ENCODE measurements at places on chromosomes 7 and 10.

- no peak for DNase-seq
Measured at GRCh38 chr7:30837581-30837980, 66.4 kb downstream of the MINDY4 start.

DNA sequence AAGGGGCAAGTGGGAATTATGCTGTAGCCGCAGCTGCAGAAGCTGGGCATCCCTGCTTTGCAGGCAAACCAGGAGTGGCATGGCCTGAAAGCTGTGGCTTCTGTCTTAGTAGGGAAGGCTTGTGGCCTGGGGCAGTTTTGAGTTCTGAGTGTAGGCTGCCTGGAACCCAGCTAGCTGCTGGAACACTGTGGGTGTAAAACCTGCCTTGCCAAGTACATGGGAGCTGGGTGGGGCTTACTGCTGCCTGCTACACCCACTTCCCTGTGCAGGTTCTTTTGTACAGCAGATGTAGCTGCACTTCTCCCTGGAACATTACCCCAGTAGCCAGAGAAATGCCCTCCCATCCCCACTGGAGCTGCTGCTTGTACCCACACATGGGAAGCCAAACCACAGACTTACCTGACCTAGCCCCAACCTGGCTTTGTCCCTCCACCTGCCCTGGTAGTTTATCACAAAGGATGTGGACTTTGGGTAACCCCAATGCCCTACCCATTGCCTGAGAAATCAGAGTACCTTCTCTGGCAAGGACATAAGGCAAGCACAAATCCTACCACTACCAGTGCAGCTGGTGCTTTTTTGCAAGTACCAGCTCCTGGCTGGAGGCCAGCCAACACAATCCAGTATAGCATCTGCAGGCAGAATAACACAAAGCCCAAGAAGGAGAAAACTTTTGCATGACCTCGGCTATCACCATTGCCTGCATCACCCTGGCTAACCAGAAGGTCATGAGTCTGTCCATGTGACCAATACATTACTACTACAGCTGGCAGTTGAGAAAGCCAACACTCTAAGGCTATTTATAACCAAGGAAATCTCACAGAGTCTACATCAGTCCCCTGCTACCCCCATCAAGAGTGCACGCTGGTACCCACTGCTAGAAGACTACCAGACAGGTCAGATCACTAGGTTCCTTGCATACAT lies 26.5 kb upstream of the PPP1R3A start:
- DNase-seq: no peak

- DNase-seq: no peak
Measured at GRCh38 chr7:151876899-151877777, at the start of gene PRKAG2. Gene PRKAG2, minus strand, starts transcription at chr7:151877115. Its CDS starts 495 bp downstream, at chr7:151876620.

- DNase-seq: no peak
Measured at GRCh38 chr10:59577984-59578383, 131.7 kb downstream of the SLC16A9 start.

DNA sequence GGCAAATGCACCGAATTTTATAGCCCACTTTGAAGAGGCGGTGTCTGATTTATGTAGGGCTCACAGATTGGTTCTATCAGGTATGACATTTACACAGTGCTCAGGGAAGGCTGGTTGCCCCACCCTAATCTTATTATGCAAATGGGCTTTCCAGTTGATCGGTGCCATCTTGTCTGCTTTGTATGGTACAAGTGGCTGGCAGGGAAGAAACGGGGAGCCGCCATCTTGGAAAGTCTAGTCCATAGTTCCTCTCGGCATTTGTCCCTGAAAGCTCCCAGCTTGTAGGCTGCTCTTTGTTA lies 36.6 kb downstream of the TMEM229A start:
- no peak for DNase-seq

- DNase-seq: no peak
Measured at GRCh38 chr7:102098986-102099385, 187.7 kb upstream of the SH2B2 start.

- DNase-seq: no peak
Measured at GRCh38 chr10:1654247-1654646, 83.1 kb downstream of the ADARB2 start.

GRCh38 chr7:7977774-7978173 lies 9.2 kb downstream of the GLCCI1 start:
- no peak for DNase-seq

- DNase-seq: no peak
Measured at GRCh38 chr10:78260141-78260540, 226.5 kb downstream of the RPS24 start.

DNA sequence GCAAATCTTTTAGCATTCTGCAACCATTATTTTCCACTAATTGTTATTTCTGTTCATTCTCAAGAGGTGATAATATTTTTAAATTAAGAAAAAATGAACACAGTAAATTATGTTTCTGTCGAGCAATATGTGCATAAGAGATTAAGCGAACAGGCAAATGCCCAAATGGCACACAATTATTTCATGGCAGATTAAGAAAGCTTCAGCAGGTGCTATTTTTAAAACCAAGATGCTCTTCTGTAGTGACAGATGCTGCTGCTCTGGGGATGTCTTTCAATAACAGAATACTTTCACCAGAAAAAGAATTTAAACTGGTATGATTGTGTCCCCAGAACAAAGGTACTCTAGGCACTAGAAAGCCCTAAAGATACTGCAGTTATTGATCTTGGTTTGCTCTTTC lies 412.7 kb upstream of the SORCS1 start:
- no peak for DNase-seq

DNA sequence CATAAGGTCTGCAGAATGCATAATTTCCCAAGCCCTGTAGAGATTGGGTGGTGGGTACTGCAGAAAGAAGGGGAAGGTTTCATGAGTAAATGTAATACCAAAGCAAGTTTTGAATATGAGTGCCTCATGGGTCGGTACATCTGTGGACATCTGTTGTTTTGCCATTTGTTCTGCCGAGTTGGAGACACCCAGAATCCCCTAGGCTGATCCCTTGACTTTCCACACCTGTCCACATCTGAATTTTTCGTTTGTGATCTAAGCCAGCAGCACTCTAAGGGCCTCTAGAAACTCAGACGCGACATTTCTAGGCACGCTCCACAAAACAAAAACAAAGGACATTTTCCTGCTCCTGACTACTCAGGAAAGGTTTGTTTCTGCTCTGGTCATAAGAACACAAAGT lies 11.7 kb upstream of the SLF2 start:
- no peak for DNase-seq

GRCh38 chr7:111357691-111358090 lies 204.6 kb downstream of the IMMP2L start:
- DNase-seq: no peak

GRCh38 chr10:36441557-36441956 lies 683.8 kb upstream of the ANKRD30A start:
- DNase-seq: no peak

DNA sequence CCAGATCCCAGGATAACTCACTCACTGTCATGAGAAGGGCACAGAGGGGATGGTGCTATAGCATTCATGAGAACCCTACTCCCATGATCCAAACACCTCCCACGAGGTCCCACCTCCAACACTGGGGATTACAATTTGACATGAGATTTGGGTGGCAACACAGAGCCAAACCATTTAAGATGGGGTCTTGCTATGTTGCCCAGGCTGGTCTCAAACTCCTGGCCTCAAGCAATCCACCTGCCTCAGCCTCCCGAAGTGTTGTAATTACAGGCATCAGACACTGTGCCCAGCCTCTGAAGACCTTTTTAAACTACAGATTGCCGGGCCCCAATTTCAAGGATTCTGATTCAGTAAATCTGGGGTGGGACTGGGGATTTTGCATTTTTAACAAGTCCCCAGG lies 98.5 kb downstream of the BAMBI start:
- no peak for DNase-seq

GRCh38 chr10:126321440-126321839 lies 66.8 kb downstream of the ADAM12 start:
- DNase-seq: no peak

DNA sequence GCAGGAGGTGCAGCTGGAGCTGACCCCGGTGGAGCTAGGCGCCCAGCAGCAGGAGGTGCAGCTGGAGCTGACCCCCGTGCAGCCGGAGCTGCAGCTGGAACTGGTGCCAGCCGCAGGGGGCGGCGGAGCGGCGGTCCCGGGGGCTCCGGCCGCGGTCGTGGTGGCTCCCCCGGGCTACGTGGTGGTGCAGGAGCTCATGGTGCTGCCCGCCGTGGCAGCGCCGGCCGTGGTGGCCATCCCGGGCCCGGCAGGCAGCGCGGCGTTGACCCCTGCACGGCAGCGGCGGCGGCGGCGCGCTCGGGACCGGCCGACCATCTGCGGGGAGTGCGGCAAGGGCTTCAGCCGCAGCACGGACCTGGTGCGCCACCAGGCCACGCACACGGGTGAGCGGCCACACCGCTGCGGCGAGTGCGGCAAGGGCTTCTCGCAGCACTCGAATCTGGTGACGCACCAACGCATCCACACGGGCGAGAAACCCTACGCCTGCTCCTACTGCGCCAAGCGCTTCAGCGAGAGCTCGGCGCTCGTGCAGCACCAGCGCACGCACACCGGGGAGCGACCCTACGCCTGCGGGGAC lies 6.8 kb downstream of the ZNF853 start:
- no peak for DNase-seq

GRCh38 chr10:6416892-6417512 lies 163.1 kb downstream of the PRKCQ start:
- DNase-seq: no peak

DNA sequence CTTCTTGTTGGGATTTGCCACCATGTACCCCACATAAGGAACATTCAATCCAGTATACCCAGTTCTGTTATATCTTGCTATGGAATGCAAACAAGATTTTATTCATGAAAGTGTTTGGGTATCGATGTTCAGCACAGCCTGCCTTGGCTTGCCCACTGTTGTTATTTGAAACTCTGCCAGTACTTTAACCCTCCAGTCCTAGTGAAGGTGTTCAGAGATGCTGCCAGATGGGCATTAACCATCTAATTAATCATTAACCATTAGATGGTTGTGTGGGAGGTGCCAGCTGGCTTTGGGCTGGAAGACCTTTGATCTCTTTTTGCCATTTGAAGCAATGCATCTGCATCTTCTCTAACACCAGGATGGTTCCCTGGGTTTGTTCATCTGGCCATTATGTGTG lies 363.0 kb downstream of the SH2D4B start:
- no peak for DNase-seq

- DNase-seq: no peak
Measured at GRCh38 chr7:71846160-71846559, 566.0 kb downstream of the CALN1 start.

GRCh38 chr10:51386248-51386885 lies 312.1 kb downstream of the PRKG1 start:
- no peak for DNase-seq

GRCh38 chr10:69265521-69265920 lies 12.8 kb upstream of the HK1 start:
- DNase-seq: no peak

All from GM04503 (cell line).